ENCODE measurements at places on chromosomes 3 and 15.

- no peak for DNase-seq
These were observed 806.2 kb downstream of the NTRK3 start for GRCh38 chr15:87450314-87450713.

DNA sequence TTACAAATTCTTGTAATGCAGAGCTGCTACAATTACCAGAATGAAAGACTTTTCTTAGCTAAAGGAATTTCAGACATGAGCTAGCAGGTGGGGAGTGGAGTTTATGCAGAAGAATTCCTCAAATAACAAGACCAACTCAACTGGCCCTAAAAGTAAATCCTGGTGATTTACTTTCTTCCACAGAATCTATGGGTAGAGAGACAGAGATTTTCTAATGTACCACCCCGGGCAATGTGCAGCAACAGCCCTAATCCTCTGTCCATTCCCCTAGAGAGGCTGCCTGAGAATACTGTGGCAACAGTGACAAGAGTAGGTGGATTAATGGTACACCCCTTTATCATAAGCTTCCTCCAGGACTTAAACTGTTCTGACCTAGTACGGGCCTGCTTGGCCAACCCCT lies 55.2 kb downstream of the AQR start:
- no peak for DNase-seq

DNA sequence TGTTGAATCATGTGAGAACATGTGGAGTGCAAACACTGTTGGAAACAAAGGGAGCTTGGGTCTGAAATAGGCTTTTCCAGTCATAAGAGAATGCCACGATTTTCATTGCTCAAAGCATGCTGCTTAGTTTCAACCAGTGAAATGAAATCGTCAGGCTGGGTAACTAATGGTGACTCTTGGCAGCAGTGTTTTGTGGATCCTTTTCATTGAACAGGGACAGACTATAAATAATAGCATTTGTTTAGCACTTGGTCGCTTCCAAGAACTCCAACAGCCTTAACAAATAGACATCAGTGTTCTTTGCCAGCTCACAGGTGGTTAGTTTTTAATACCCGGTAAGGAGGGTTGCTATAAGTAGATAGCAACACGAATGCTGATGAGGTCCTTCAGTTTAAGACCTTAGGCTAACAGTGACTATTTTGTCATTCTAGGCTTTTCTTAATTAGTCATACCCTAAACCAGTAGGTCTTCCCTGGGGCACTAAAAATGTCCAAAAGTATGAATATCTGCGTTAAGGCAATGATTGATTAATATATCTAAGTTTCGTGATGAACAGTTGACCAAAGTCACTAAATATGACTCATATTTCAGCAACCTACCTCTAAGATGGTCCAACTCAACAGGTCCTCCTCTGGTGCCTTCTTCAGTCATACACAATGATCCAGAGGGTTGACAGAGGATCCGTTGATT lies 15.8 kb downstream of the TP63 start:
- DNase-seq: no peak

- no peak for DNase-seq
These were observed 42.7 kb downstream of the SERP1 start for GRCh38 chr3:150503402-150504099.

- DNase-seq: no peak
These were observed 58.1 kb upstream of the FOXP1 start for GRCh38 chr3:71641674-71642073.

GRCh38 chr15:47824147-47824546 lies 106.8 kb downstream of the SEMA6D start:
- DNase-seq: no peak

DNA sequence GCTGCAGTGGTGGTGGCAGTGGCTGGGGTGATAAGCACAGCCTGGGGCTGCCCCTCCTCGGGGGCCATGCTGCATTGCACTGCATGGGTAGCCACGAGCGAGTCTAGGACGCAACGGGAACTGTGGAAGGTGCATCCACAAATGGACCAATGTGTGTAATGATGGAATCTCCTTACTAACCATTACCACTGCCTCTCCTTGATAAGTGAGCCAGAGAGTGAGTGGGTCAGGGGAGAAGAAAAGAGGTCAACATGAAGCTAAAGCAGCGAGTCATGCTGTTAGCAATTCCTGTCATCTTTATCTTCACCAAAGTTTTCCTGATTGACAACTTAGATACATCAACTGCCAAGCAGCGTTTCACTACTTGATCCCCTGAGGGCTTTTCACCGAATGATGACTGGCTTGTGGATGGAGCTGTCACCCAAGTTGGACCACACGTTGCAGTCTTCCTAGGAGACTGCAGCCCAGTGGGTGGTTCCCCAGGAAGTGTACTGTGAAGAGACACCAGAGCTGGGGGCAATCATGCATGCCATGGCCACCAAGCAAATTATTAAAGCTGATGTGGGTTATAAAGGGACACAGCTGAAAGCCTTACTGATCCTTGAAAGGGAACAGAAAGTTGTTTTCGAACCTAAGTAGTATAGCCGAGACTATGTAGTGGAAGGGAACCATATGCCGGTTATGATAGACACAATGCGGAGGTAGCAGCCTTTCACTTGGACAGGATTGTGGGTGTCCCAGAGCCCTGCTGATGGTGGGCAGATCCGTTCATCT lies 20.6 kb downstream of the SAMD7 start:
- DNase-seq: no peak

- peak; percentile 80 for DNase-seq
These were observed 48.5 kb downstream of the EFHB start for GRCh38 chr3:19885468-19885867.

DNA sequence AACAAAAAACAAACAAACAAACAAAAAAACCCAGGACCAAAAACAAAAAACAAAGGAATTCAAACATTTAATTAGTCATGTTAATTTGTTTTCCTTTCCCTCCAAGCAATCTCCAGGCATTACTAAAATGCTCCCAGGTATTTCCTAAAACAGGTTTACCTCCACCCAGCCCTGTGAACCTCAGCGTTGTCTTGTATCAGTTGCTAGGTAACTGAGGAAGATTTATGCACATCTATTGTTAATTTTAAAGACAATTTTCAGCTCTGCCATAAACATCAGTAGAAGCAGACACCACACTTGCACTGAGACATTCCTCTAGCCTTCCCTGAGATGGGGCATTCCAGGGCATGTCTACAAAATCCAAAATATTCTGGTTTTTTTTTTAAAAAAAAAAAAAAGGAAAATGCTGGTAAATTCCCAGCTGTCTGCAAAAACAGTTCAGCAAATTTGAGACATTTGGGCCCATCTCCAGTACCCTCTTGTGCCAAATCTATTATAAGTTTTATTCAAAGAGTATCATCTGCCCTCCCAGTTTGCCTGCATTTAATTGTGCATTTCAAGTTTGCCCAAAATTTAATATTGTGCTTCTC lies 227.6 kb downstream of the ADAMTS9 start:
- DNase-seq: no peak

GRCh38 chr15:84983294-84983693 lies 1.6 kb downstream of the PDE8A start:
- DNase-seq: no peak

DNA sequence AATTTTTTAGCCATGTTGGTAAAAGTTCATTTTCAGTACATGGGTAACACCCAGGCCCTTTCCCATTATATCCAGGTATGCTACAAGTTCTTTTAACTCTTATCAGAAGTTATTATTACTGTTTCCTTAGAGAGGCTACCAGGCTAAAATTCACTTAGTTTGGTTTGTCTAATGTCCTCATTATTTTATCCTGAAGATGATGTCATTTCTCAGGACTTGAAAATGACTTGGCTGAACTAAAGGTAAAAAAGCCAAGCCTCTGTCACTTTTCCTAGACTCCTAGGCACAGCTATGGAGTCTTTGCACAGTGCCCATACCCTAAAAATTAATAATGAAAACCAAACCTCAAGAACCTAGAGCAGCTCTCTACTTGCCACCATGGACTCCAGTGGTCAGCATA lies 4.1 kb downstream of the ELL3 start:
- no peak for DNase-seq
